ENCODE measurements at places on chromosomes 4 and X.

DNA sequence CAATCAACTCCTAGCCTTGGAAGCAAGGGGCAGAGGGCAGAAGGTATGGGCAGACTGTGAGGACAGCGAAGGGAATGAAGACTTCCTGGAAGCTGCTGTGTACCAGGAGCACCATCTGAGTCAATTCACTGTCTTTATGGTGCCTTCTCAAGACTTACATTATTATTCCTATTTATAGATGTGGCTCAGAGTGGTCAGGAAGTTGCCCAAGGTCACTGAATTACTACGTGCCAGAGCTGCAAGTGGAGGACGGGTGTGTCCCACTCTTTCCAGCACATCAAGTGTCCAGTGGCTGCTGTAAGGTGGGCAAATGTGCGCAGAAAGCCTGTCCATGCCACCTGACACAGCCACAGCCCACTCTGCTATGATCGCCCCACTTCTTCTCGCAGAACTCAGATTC is 32.0 kb downstream of the SMPX start:
- no peak for DNase-seq

GRCh38 chr4:158410272-158410671 is 111.4 kb upstream of the RXFP1 start:
- no peak for DNase-seq

- peak; percentile 61 for DNase-seq
Observed at GRCh38 chr4:212438-213188, 88.3 kb downstream of the ZNF718 start.

DNA sequence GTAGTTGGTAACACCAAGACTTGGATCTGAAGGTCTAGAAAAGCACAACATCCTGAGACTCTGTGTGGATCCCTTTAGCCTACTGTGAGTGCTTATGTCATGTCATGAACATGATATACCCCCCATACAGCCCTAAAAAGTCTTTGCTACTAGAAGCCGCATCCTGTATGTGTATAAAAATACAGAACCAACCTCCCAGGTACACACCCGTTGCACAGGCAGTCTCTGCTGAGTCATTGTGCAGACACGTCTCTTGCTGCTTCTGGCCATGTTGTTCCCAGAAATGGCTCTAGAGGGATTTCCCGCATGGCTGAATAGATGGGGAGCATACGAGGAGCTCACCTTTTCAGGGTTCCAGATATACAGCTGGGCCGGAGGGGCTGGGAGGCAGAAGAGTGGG is 93.3 kb downstream of the MAMLD1 start:
- DNase-seq: no peak

GRCh38 chrX:53071604-53072417 is 10.4 kb upstream of the TSPYL2 start:
- peak; percentile 27 for DNase-seq

- DNase-seq: no peak
Observed at GRCh38 chr4:13515268-13515667, 29.0 kb downstream of the NKX3-2 start.

Measured in substantia nigra (tissue), 51 donors.